Heart left ventricle (tissue), 16 donors: ENCODE measurements at places on chromosomes 1 and 21. TPM values are rescaled to one million over a fixed set of nuclear protein-coding genes. Genes with fewer than 3 reads are reported as not detected.

- DNase-seq: no peak
Measured at GRCh38 chr1:45929257-45929687, 125.9 kb downstream of the MAST2 start.

- DNase-seq: no peak
Measured at GRCh38 chr1:245843101-245843500, 664.0 kb downstream of the SMYD3 start.

DNA sequence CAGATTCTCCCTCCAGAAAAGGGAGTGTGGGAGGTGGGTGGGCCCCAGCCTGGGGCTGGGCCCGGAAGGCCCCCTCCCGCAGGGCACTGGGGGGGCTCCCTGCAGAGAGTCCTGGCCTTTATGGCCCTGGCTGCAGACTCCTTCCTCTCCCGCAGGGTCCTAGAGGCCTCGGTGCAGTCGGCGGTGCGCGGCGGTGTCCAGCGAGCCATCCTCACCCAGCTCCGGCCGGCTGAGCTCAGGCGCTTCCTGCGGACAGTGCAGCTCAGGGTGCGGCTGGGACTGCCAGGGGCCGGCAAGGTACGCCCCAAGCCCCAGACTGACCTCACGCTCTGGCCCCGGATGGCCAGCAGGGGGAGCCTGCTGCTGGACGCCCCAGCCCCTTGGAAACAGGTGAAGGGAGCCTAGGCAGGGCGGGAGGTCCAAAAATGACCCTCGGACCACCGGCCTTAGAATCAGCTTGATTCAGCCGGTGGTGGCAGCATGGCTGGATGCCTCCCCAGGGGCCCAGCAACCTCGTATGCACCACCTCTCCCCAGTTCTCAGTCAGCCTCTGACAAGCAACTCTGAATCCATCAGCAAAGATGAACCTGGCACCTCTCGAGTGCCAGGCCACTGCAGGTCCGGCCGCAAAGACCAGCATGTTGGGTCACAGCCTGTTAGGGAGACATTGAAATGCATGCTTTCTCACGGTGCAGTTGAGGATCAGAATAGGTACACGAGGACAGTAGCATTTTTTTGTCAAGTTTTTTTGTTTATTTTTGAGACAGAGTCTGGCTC, 20.6 kb downstream of the MTHFR start:
- DNase-seq: peak; percentile 90

GRCh38 chr1:16117936-16118335, 37.9 kb downstream of the EPHA2 start:
- DNase-seq: peak; percentile 12

DNA sequence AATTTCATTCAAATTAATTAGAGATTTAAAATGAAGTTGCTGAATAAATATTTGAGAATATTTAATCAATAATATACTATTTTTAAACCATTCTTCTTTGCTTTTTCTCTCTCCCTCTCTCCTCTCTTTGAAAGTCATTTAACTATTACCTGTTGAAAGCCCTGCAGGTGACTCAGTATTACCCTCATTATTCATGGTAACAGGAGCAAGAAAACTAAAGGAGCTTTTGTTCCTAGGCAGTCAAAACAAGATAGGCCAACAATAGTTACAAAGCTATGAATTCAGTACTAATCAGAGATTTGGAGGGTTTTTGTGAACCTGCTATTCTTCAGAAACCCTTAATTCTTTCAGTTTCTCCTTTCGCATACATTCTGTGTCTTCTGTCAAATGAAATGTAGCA, 721.3 kb upstream of the NCAM2 start:
- DNase-seq: no peak

DNA sequence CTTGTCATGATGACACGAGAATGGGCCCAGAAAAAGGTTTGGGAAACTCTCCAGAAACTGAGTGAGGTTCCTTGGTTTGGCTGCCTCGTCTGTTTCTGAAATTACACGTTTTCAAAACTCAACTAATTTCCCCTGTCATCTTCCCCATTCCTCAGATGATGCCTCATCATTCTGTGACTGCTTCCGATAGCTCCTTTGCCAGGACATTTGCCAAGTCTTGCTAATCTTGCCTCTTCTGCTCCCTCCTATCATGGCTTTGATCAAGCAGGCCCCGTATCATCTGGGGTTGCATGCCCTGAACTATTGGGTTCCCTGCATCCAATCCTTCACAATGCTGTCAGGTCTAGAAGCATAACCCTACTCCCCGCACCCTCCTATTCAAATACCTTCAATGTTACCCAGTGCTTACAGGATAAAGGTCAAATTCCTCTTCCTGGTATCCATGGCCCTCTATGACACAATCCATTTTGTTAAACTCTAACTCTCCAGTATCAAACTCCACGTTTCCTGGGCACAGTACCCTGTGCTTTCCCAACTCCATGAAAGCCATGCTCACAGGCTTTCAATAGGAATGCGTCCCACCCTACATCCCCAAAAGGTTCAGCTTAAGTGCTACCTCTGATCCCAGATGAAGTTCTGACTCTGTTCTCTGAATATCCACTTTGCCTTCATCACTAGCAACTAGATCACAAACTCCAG, 22.2 kb upstream of the TMEM200B start:
- DNase-seq: no peak

DNA sequence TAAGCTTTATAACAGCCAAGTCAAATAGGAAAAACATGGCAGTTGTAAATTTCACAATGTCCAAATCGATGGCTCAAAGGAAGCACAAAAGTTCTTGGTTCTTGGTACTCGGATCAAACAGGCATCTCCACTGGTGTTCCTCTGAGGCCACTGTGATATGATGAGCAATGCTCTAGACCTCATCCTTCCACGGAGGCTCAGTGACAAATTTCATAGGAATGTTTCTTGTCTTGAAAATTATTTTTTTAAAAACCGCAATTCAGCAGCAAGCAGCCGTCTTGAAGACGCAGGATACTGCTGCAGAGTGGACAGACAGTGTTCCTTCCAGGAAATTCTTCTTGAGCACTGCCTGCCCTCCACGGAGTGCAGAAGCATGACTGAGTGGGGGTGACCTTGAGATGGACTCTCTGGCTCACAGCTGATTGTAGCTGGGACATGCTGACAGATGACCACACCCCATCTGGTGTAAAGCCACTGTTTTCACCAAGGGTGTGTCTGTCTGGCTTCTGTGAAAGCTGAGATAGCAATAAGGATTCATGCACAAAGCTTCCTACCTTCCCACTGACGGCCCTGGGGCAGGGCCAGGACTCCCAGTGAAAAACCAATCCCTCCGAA, 61.9 kb downstream of the TIAM1 start:
- peak; percentile 33 for DNase-seq

DNA sequence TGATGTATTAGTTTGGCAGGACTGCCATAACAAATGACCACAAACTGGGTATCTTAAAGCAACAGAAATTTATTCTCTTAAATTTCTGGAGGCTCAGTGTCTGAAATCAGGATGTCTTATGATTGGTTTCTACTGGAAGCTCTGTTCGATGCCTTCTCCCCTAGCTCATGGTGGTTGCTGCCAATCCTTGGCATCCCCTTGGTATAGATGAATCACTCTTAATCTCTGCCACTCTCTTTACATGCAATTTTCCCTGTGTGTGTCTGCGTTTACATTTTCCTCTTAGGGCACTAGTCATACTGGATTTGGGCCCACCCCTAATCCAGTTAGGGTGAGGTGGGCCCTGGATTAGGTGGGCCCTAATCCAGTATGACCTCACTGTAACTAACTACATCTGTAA, 54.7 kb upstream of the MPC2 start:
- no peak for DNase-seq

C1QTNF12 gene
- polyA plus RNA-seq: 0.93 TPM
